ENCODE measurements at places on chromosomes 7 and 10.

DNA sequence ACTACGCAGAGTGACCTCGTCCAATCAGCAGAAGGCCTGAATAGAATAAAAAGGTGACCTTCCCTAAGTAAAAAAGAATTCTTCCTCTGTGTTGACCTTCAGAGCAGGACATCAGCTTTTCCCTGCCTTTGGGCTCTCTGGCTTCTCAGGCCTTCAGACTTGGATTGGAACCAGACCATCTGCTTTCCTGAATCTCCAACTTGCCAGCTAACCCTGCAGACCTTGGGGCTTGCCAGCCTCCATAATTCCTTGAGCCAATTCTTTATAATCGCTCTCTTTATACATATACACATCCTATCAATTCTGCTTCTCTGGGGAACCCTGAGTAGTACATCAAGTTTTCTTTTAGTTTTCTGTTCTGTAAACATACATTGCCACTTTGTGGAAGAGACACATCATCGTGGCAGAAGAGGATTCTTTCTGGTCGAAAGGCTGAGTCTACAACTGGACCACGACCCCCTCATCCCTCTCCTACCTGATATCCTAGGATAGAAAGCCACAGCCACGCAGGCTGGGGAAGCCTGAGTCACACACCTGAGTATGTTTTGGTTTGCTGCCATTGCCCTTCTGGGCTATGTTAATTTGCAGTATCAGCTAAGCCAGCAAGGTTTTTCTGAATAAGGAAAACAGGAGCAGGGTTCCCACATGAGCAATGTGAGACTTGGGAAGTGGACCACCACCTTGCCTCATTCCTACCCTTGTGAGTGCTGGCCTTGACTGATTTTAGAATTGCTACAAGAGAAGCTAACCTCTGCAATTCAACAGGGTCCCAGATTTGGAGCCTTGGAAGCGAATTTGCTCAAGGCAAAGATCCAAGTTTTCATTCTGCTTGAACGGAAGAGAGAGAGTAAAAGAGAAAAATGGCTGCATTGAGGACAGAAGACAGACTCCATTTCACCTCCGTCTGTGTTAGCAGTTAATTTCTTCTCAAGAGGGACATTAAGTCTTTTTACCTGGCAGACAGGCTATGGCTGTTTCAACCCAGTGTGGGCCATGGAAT is 445.2 kb upstream of the FZD8 start:
- DNase-seq, result peak; percentile 59

DNA sequence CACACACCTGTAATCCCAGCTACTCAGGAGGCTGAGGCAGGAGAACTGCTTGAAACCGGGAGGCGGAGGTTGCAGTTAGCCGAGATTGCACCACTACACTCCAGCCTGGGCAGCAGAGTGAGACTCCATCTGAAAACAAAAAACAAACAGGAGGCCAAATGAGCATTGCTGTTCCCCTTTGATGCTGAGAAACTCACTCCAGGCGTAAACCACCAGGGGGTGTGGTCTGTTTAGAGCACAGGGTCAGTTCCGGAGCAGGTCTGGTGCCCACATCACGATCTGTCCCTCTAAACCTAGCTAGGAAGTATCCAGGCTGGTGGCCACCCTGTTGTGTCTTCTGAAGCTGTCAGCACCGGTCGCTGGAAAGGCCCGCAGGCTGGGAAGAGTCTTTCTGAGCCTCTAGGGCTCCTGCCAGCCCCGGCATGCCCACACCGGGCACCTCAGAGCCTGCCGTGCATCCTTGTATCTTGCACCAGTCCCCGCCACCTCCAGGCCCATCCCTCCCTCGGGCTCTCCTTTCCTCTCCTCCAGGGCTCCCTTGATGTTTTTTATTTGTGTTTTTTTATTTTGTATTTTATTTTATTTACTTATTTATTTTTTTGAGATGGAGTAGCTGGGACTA is 66.3 kb upstream of the SH2B2 start:
- DNase-seq, result no peak

GRCh38 chr10:36057731-36058130 is 415.6 kb upstream of the FZD8 start:
- no peak for DNase-seq

GRCh38 chr10:3961082-3961481 is 176.1 kb upstream of the KLF6 start:
- DNase-seq, result no peak

DNA sequence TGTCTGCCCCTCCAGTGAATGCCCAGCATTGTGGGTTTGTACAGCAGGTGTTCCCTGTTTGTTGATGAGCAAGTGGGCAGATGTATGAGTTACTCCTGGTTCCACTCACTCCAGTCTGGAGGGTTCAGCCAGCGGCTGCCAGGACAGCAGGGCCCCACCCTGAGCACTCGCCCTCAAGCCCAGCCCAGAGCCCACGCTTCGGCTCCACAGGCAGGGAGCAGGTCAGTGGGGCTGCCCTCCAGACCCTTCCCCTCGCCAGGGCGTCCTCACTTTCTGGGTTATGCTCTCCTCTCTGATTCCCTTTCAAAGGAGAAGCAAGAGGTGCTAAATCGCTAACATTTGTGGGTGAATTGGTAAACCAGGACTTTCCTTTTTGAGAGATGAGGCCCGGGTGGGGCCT is 4.8 kb upstream of the VIPR2 start:
- DNase-seq, result no peak

- DNase-seq, result no peak
Observed at GRCh38 chr10:37222046-37222445, 96.6 kb downstream of the ANKRD30A start.

DNA sequence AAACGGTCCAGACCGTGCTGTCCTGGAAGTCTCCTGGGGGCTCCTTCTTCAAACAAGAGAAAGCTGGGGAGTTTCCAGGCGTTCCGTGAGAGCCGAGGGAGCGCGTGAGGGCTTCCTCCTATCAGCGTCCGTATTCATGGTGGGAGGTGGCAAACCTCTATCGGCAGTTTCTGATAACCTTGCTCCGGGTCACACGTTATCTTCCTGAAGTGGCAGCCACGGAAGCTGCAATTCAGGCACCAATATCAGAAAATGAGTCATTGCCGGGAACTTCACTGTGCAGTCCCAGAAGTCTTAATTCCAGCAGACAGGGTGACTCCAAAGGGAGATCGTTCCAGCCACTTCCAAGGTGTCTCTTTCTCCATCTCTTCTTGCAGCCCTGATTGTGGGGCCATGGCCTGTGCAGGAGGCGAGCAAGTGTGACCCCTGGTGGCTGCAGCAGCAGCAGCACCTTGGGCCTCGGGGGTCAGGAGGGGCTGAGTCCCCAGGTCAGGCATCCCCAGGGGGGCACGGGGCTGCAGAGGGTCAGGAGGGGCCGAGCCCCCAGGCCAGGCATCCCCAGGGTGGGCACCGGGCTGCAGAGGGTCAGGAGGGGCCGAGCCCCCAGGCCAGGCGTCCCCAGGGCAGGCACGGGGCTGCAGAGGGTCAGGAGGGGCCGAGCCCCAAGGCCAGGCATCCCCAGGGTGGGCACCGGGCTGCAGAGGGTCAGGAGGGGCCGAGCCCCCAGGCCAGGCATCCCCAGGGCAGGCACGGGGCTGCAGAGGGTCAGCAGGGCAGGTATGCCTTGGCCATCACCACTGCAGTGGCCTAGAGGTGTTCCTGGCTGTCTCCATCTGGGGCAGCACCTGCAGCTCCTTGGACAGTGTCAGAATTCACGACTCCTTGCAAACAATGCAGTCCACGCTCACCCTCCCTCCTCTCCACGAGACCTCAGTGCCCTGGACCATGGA is 538.7 kb downstream of the DNAJB6 start:
- no peak for DNase-seq

- DNase-seq, result no peak
Observed at GRCh38 chr7:2030475-2031450, 202.0 kb downstream of the MAD1L1 start.

GRCh38 chr10:210297-210696 is 75.0 kb downstream of the ZMYND11 start:
- no peak for DNase-seq

- no peak for DNase-seq
Observed at GRCh38 chr7:1290026-1290678, 57.5 kb downstream of the UNCX start.

DNA sequence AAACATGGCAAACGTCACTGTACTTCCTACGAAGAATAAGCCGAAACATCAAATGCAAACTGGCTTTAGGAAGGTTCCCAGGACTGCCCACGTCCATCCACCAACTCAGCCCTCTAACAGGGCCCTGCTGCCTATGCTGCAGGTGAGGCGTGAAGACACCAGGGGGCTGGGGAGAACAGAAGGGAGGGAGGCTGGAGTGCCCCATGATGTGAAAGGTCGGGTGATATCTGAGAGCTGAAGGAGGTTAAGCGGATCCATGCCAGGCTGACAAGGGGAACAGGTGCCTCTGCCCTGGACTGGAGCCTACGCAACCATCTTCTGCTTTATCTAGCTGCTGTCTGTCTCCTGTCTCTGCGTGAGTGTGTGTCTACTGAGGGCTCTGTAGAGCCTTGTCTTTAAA is 40.2 kb upstream of the ATP6V0A4 start:
- no peak for DNase-seq

DNA sequence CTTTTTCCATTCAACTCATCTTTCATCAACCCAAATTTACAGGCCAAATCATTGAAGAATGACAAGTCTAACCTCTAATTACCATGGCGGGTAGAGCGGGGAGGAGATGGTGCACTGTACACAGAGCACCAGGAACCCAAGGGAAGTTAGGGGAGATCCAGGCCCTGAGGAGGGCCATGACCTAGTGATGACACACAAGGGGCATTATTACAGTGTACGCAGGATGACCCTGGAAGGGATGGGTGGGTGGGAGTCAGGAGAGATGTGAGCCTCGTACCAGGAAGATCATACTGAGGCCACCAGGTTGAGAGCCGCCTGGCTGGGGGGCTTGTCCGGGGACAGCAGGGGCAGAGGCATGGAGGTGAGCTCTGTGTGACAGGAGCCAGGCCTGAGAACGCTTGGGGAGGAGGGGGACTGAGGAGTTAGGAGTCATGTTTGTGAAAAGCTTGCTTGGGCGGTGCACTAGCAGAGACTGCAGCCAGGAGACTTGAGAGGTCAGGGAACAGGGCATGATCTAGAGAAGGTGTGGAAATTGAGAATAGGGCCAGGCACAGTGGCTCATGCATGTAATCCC is 89.5 kb upstream of the CCNY start:
- no peak for DNase-seq

DNA sequence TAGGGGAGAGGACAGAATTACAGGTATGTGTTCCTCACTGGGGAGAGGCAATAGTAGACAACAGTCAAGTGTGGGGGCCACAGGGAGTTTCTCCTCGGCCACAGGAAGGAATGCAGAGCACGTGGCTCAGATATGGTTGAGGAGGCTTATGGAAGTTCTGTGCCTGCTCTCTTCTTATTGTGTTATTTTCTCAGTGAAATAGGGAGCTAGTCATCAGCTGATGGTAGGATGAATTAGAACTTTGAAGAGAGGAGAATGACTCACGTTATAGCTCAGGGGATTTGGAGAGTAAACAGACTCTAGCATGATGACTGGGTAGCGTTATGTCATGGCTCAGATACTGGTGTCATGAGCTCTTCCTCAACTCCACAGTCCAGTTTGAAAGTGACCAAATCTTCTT is 308.3 kb upstream of the IGFBP3 start:
- no peak for DNase-seq

GRCh38 chr7:108313086-108313485 is 143.2 kb downstream of the NRCAM start:
- no peak for DNase-seq

DNA sequence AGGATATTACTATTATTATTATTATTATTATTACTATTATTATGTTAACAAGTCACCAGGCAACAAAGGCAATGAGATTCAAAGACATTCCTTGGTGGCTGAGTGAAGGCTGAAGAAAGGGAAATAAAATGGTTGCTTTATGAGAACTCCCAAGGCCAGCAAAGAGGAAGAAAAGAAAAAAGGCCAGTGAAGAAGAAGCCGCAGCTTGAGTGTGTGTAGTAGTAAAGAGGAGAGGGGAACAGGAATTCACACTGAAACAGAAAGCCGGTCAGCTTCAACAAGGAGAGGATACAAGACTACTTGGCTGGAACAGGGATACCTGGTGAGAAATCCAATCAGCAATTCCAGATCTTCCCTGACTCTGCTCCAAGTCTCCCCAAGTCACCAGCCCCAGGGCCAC is 42.4 kb downstream of the PLXNA4 start:
- DNase-seq, result no peak

GRCh38 chr10:89163265-89163995 is 43.7 kb downstream of the CH25H start:
- no peak for DNase-seq

GRCh38 chr7:39536951-39537350 is 29.3 kb upstream of the YAE1 start:
- DNase-seq, result no peak

DNA sequence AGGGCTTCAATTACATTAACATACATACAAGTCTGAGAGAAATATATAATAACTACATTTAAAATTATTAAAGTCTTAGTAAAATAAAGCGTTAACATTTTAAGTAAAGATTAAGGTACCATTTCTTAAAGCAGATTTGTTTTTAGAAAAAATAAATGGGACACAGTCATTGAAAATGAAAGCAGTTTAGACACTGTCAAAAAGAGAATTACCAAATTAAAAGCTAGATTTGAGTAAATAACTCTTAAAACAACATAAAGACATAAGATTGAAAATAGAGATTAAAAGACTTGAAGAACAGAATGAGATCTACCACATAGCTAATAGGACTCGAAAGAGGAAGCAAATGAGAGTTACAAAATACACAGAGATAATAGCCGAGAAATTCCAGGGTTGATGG is 562.2 kb upstream of the FOXK1 start:
- no peak for DNase-seq

GRCh38 chr10:78295242-78295641 is 261.6 kb downstream of the RPS24 start:
- no peak for DNase-seq

GRCh38 chr10:103145046-103145445 is 48.0 kb downstream of the NT5C2 start:
- DNase-seq, result no peak

GRCh38 chr7:82674268-82674667 is 230.7 kb upstream of the CACNA2D1 start:
- no peak for DNase-seq

DNA sequence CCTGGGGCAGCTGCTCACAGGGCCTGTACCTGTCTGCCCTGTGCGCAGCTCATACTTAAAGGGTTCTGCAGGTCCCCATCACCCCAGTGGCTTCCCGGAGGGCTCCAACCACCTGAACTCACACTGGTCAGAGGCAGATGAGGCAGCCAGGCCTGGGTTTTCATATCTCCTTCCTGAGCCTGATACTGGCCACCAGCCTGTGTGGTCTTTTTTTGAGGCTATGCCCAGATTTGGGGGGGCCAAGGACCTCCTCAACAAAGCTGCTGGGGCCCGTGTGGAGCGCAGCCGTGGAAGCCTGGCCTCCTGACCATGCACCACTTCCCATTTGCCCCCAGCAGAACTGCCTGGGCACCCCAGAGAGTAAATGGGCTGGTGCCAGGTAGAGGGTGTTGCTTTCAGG is 25.7 kb downstream of the PNLIPRP2 start:
- DNase-seq, result no peak

DNA sequence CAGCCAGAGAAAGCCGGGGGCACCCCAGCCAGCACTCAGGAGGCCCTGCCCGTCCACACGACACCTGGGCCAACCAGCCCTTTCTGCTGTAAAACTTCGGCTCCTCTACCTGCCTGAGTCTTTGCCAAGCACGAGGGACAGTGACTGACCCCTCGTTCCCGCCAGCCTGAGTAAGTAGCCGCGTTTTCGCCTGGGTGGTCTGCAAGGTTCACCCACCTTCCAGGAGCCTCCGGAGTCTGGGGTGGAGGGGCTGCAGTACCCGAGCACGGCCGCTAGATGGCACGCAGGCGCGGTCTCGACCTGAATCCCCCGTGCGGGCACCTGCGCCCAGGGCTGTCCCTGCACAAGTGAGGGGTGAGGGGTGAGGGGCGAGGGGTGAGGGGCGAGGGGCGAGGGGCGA is 192.7 kb downstream of the PTPRN2 start:
- DNase-seq, result no peak

- no peak for DNase-seq
Observed at GRCh38 chr10:77229704-77230103, 407.9 kb downstream of the KCNMA1 start.

All from NCI-H446 treated with DMSO at 0.1 percent for 48 hours (cell line).